Right ventricle myocardium superior (tissue), 1 donor: ENCODE measurements at places on chromosomes 3 and 15. TPM values are rescaled to one million over a fixed set of nuclear protein-coding genes. Genes with fewer than 3 reads are reported as not detected.

CCDC54 gene
- total RNA-seq: not detected

C2CD4A gene
- total RNA-seq: not detected

ALCAM gene
- total RNA-seq: 3.5 TPM

KY gene
- 13.7 TPM for total RNA-seq

RNU6-1 gene
- total RNA-seq: not detected

FANCD2 gene
- 2.0 TPM for total RNA-seq

ZNF660 gene
- 0.73 TPM for total RNA-seq

COLQ gene
- 2.2 TPM for total RNA-seq

SIDT1 gene
- 0.78 TPM for total RNA-seq

THSD4 gene
- 75.6 TPM for total RNA-seq

TBL1XR1 gene
- 90.8 TPM for total RNA-seq

SGO1 gene
- total RNA-seq: 0.59 TPM

SCG3 gene
- total RNA-seq: not detected

CGNL1 gene
- total RNA-seq: 11.2 TPM

CRABP1 gene
- not detected for total RNA-seq

CELSR3 gene
- total RNA-seq: 0.16 TPM

AVEN gene
- total RNA-seq: 30.6 TPM

MCF2L2 gene
- 0.51 TPM for total RNA-seq

AADACL2 gene
- not detected for total RNA-seq

FYTTD1 gene
- 66.9 TPM for total RNA-seq

GALNT15 gene
- 7.2 TPM for total RNA-seq

DUSP7 gene
- 23.2 TPM for total RNA-seq

DAZL gene
- not detected for total RNA-seq

GOLGA8J gene
- not detected for total RNA-seq

LOXL1 gene
- 14.6 TPM for total RNA-seq

RBP2 gene
- not detected for total RNA-seq

CLDN1 gene
- not detected for total RNA-seq

GXYLT2 gene
- total RNA-seq: 10.2 TPM

SLC9C1 gene
- total RNA-seq: 1.7 TPM

SEMA7A gene
- 1.2 TPM for total RNA-seq

ATP13A5 gene
- total RNA-seq: not detected

TGM4 gene
- not detected for total RNA-seq

ARPP21 gene
- total RNA-seq: not detected

NDUFB5 gene
- 360 TPM for total RNA-seq

SAXO2 gene
- 3.0 TPM for total RNA-seq

PLSCR2 gene
- not detected for total RNA-seq

SAMMSON gene
- total RNA-seq: not detected

INKA1 gene
- 2.9 TPM for total RNA-seq

C3orf85 gene
- not detected for total RNA-seq

GPR15 gene
- total RNA-seq: not detected

CPB1 gene
- not detected for total RNA-seq

FBXW12 gene
- not detected for total RNA-seq

CHL1 gene
- total RNA-seq: 24.2 TPM

LSM3 gene
- 16.8 TPM for total RNA-seq

ACTRT3 gene
- 0.59 TPM for total RNA-seq

SERPINI2 gene
- 0.40 TPM for total RNA-seq

GHSR gene
- not detected for total RNA-seq

NMNAT3 gene
- 12.1 TPM for total RNA-seq

GOLGA6B gene
- not detected for total RNA-seq
